ENCODE measurements at places on chromosomes 1 and 21.

DNA sequence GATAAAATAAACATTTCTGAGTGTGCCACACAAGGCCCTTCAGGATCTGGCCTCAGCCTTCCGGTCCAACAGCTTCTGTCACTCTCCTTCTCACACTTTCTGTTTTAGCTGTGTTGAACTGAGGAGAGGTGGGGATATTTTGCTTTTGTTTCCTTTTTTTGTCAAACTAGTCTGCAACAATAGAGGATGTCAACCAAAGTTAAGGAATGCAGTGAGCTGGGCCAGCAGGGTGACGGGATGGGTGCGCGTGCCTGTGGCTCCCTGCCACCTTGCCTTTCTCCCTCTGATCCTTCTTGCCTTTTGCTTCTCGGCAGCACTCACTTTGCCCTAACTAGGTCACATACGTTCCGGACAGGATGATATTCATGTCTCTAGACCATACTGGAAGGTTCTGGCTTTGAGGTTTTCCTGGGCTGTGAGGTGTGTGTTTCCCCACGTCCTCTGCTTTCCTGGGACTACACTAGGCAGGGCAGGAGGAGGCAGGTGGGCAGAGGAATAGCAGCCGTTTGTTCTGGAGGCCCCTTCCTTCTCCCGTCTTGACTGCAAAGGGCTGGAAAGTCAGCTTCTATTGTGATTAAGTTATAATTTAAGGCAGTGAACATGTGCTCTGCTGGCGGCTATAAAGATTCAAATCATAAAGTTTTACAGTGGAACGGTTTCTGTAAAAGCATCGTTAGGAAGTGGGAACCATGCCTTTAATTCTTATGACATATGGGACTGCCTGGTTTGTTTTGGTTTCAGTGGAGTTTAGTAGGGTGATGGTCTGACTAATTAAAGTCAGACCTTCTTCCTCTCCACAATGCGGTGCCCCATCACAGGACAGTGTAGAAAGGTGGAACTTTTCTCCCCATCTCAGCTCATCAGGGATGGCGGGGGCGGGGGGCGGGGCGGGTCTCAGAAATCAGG lies 67.8 kb downstream of the RNF220 start:
- no peak for DNase-seq

DNA sequence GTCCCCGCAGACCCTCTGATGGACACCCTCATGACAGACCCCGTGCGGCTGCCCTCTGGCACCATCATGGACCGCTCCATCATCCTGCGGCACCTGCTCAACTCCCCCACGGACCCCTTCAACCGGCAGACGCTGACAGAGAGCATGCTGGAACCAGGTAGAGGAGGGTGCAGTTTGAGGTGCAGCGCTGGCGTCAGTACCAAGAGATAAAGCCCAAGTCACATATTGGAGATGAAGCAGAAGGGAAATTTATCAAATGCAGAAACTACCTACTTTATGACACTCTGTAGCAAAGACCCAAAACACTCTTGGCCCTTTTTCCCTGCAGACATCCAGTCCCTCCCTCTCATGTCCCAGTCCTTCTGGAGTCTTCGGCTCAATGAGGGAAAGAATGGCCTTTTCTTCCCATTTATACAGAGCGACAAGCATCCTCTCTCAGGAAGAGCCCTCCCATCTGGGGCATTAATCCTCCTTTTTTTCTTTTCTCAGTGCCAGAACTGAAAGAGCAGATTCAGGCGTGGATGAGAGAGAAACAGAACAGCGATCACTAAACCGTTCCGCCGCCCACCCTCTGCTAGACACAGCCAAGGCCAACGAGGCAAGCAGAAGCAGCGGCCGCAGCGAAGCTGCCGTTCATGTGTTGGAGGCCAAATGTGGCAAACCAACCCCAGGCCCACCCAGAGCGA lies 30.8 kb upstream of the KIF1B start:
- DNase-seq = no peak

- no peak for DNase-seq
Measured at GRCh38 chr1:85838238-85838637, 130.0 kb upstream of the ZNHIT6 start.

- no peak for DNase-seq
Measured at GRCh38 chr1:104874044-104874443, 1124.3 kb downstream of the AMY1C start.

DNA sequence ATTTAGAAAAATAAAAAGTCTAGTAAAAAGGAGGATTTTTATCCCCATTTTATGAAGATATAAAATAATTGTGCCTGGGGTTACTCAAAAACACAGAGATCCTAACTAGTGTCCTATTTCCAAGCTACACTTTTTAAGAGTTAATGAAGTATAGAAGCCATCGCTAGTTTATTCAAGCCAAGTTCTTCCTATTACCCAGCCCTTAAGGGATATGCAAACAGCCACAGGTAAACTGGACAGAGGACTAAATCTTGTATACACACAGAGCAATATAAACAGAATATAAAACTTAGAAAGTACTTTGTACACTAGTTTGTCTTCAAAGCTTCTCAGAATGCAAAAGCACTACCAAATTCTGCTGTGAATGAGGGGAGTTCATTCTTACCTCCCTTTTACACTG lies 111.1 kb downstream of the RERE start:
- DNase-seq = no peak

- no peak for DNase-seq
Measured at GRCh38 chr1:153648000-153648643, 10.4 kb upstream of the SNAPIN start.

GRCh38 chr1:110749960-110750359 lies 75.2 kb upstream of the KCNA3 start:
- no peak for DNase-seq

GRCh38 chr1:2233468-2233867 lies 5.3 kb downstream of the SKI start:
- no peak for DNase-seq

DNA sequence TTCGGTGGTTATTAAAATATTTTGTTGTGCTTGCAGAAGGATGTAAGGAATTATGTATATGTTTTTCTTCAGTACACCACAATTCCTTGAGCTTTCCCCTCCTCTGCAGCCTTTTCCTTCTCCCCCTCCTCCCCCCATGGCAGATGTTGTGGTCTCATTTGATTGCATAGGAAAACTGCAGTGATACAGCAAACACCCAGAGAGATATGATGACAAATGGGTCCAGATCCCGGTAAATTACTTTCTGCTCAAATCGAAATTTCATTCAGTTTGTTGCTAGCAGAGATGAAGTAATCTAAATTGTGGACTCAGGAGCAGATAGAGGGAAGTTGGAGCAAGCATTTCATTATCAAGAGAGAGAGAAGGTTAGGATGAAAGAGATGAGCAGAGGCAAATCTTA lies 9.9 kb downstream of the LMO4 start:
- DNase-seq = no peak

DNA sequence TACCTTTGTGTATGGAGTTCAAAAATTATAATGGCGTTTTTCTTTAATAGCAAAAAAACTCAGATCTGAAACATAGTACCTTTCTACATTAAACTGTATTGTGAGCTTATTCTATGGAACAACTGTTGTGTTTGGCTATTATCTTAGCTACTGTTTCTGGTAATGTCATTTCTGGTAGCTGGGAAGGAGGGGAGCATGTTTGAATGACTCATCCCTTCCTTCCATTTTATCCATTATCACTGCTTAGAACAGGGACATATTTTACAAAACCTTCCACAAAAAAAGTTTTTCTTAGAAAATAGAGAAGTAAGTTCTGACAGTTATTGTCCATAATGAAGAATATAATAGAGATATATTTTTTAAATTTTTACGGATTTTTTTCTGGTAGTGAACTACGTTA lies 128.3 kb downstream of the NRDC start:
- DNase-seq = no peak

- DNase-seq = no peak
Measured at GRCh38 chr1:177789956-177790355, 179.9 kb downstream of the SEC16B start.

GRCh38 chr21:34865400-34866241 lies 183.5 kb downstream of the RUNX1 start:
- DNase-seq = peak; percentile 81

DNA sequence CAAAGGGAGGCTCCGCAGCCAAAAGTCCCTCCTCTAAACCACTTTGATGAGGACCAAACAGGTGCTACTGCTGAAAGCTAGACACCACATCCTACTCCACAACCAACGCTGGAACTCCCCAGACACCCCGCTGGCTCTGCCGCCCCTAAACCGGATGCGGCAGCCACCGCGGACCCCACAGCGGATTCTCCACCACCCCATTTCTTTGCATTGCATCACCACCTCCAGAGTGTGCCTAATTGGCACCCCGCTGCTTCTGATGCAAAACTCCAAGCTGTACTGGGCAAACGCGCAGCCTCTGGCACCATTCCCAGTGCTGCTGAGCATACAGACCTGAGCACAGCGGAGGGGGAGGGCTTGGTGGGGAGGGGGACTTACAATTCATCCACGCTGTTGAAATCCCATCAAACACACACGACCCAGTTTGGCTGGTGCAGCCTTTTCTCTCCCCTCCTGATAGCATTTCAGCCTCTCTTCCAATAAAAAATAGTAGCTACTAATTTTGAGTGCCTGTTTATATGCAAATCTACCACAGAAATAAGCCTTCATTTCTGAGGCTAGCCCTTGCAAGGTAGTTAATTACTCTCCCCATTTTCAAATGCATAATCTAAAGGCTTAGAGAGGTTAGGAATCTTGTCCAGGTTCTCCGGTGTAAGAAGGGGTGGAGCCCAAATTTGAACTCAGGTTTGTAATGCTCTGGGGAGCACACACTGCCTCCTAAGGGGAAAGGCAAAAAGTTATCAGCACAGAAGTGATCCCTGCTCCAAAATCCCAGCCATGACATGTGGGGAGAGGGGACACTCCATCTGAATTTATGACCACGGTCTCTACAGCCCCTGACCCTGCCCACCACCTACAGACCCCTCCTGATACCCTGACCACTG lies 12.2 kb upstream of the RGS16 start:
- DNase-seq = no peak

- DNase-seq = no peak
Measured at GRCh38 chr1:216640100-216640499, 83.1 kb downstream of the ESRRG start.

- no peak for DNase-seq
Measured at GRCh38 chr1:177859572-177859971, 110.3 kb downstream of the SEC16B start.

GRCh38 chr21:35850542-35851103 lies 209.7 kb downstream of the SETD4 start:
- no peak for DNase-seq

GRCh38 chr1:211344152-211344618 lies 17.6 kb downstream of the TRAF5 start:
- no peak for DNase-seq

DNA sequence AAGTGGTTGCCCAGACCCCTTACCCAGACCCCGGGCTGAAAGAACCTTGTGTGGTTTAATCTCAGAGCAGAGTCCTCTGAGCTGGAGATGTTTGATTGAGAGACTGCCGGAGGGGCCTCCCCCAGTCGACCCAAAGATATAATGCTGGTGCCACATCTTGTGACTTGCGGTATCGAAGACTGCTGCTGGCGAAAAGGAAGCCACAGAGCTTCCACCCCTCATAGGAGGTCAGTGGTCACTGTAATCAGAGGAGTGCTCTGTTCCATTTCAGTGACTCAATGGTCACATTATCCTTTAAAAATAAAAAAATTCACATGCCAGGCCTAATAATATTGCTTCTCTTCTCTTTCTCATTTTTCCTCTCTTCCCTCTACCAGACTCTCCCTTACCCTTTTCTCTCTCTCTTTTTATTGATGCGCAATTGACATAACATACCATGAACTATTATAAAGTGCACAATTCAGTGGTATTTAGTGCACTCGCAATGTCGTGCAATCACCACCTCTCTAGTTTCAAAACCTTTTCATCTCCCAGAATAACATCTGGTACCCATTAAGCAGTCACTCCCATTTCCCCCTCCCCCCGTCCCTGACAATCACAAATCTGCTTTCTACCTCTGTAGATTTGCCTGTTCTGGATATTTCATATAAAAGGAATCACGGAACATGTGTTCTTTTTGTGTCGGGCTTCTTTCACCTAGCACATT lies 52.6 kb upstream of the LYST start:
- DNase-seq = no peak

GRCh38 chr1:93061895-93062792 lies 16.9 kb upstream of the MTF2 start:
- no peak for DNase-seq

GRCh38 chr1:92167151-92167550 lies 50.6 kb upstream of the C1orf146 start:
- DNase-seq = no peak

GRCh38 chr1:234967121-234967520 lies 161.5 kb downstream of the TOMM20 start:
- no peak for DNase-seq

DNA sequence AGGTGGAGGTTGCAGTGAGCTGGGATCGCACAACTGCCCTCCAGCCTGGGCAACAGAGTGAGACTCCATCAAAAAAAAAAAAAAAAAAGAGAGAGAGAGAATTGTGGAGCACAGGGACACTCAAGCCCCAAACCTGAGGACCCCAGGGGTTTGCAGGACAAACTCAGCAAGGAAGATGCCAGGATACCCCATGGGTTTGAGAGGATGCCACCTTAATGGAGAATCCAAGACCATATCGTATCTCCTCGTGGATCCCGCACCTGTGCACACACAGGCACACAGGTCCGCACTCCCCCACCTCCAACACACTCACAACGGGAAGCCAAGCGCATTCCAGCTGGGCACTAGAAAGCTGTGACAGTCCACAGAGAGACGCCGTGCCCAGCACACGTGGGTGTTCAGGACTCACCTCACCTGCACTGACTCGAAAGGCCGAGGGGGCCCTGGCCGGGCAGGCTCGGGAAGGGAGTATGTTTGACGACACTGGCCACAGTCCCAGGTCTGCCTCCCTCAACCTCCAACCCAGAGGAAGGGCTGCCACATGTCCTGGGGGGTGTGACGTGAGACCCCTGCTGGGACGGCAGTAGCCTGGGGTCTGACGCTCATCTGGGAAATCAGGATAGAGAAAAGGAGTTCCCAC lies 11.1 kb downstream of the CHD5 start:
- DNase-seq = no peak

DNA sequence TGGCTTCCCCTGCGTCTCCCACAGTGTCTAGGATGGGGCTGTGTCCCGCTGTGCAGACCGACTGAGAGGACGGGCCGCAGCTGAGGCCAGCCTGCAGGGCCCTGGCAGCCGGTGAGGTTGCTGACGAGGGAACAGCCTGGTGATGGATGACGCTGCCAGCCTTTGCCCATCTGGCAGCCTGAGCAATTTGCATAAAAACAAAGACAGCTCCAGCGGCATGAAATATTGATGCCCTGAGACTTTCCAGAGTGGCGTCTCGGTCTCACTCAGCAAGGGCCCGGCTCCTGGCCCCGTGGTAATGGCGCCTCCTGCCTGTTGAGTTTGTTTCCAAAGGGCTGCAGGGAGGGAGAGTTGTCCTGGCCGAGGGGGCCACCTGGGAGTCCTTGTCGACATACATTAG lies 19.1 kb upstream of the KCNA10 start:
- no peak for DNase-seq

GRCh38 chr1:166960858-166961474 lies 14.4 kb downstream of the ILDR2 start:
- no peak for DNase-seq

DNA sequence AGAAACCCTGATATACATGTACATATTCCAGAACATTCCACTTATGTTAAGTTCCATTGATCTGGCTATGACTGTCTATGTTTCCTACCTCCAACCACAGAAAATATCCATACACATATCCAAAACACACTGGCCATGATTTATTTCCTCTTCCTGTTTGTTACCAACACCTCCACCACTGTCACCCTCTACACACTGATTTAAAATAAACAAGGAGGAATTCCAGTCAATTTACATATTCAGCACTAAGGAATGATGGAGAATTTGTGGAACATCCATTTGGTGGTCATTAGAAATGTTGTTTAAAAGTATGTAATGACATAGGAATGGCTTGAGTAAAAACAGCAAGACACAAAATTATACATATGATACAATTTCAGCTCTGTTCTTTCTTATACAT lies 5.5 kb upstream of the STX6 start:
- no peak for DNase-seq

Measured in vagina (tissue), 2 donors.